ENCODE measurements at places on chromosomes 1 and 21.

DNA sequence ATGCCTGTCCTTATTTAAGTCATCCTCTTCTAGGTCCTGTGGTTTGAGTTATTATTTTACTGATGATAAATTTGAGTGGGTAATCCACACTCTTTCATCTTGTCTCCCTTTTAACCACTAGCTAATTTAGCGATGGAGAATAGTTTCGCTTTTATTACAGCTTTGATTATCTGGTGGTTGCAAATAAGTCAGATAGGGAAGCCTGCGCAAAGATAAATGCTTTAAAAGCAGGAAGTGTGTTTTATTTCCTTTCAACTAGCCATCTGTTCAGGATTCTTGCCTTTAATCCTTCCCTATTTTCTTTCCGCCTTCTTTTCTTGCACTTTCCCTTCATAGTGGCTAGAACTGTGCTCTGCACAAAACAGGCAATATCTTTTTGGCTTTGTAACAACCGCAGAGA, 129.0 kb downstream of the TGFB2 start:
- no peak for DNase-seq

DNA sequence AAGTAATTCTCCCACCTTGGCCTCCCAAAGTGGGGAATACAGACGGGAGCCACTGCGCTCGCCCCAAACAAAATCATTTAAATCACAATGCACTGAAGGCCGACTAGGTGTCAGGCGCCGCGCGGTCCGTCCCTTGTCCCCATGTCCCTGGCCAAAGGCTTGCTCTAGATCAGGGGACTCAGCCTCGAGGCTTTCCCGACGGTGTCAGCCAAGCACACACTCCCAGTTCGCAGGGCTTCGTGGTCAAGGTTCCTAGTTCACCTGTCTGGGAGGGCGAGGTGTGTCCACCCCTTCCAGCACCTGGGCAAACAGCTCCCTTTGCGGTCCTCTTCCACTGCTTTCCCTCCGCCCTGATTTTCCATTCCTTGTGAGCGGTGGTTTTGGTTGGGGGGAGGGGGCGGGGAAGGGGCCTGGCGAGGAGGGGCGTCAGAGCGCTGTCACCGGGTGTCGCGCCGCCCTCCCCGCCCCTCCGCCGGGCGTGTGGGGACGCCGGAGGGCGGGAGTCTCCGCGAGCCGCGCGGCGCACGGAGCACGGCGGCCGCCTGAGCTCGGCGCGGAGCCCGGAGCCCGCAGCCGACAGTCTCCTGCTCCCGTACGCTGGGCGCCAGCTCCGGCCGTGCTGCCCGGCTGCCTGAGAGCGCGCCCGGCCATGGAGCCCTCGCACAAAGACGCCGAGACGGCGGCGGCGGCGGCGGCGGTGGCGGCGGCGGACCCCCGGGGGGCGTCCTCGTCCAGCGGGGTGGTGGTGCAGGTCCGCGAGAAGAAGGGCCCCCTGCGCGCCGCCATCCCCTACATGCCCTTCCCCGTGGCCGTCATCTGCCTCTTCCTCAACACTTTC, at the start of gene STUM:
Gene STUM (plus strand): TSS at position 509 of the 838 bp plus-strand sequence. CDS start 141 bp downstream, at position 650.
- no peak for DNase-seq

- no peak for DNase-seq
Measured at GRCh38 chr1:209395169-209395568, 188.3 kb upstream of the CAMK1G start.

- no peak for DNase-seq
Measured at GRCh38 chr1:203769505-203770343, 4.7 kb downstream of the LAX1 start.

GRCh38 chr1:243520831-243521230, 265.0 kb downstream of the SDCCAG8 start:
- DNase-seq: no peak

- no peak for DNase-seq
Measured at GRCh38 chr1:52848423-52848822, 5.9 kb downstream of the ZYG11A start.

DNA sequence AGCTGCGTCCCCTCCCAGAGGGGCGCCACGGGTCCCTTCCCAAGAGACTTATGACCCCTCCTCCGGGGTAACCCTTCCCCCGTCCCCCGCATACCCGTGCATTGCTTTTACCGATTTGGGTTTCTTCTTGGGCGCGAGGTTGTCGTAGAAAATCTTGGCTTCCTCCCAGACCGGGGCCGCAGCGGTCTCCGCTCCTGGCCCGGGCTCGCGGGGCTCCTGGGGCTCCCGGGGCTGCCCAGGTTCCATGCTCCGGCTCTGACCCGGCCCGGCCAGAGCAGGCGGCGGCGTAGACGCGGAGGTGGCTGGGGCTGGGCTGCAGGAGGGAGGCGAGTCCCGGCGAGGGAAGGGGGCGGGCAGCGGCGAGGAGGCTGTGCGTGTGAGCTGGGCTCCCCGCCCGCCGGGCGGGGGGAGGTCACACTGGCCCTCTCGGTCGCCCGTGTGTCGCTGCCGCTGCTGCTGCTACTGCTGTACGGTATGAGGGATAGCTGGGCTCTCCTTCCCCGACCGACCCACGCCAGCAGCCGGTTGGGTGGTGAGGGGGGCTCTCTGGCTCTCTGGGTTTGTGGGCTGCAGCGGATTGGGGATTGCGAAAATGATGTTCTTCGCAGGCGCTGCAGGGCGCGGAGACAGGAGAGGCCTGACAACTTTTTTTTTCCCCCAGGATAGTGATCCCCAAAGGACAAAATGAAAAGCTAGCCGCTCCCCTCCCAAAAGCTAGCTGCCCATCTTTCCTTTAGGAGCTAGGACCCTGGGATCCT, at the start of gene NT5C1A:
Gene NT5C1A (minus strand): TSS at position 315 of the 758 bp plus-strand sequence. CDS start 69 bp downstream, at position 246.
- no peak for DNase-seq

- DNase-seq: no peak
Measured at GRCh38 chr1:223411309-223411708, 18.1 kb downstream of the CCDC185 start.

- DNase-seq: no peak
Measured at GRCh38 chr1:23578997-23579363, 19.7 kb upstream of the ID3 start.

- no peak for DNase-seq
Measured at GRCh38 chr1:118650107-118650807, 337.9 kb downstream of the TBX15 start.

- no peak for DNase-seq
Measured at GRCh38 chr1:198125995-198126735, 30.6 kb upstream of the NEK7 start.

DNA sequence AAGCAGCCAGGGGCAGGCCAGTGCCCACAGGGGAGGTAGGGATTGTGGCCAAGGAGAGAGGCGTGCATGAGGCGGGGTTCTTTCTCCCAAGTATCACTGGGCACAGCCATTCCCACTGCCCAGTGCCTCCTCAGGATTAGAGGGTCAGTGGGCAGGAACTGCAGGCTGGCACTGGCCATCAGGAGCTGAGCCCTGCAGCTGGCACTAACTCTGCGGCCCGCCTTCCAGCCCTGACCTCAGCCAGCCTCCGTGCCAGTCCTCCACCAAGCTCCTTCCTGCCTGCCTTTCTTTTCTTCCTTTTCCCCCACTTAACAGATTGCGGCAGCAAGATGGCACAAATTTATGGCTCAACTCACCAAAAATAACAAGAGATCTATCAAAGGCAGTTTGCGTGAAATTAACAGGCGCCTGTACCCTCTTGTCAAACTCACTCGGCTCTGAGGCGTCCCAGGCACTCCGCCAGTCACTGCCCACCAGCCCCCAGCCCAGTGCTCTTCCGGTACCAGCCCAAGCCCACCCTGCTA, 11.1 kb downstream of the ADGRB2 start:
- DNase-seq: no peak

DNA sequence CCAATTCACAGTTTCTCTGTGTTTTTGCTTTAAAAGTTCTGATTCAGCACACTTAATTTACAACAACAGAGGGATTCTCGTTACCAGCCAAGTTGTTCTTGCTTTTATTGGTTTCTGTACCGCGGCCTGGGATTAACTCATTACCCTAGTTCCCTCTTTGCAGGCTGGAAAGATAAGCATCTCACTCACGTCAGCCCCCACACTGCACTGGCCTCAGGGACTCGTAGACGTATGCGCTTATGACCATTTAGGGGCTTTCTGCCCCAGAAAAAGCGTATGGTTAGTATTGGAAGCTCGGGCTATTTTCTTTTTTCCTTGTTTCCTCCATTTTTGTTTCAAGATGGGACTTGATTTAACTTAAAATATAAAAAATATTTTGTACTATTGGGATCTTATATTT, 76.0 kb downstream of the POFUT2 start:
- DNase-seq: no peak

- no peak for DNase-seq
Measured at GRCh38 chr1:213987422-213987926, 299 bp upstream of the PROX1 start.
